ENCODE measurements at places on chromosomes 12 and 14.

DNA sequence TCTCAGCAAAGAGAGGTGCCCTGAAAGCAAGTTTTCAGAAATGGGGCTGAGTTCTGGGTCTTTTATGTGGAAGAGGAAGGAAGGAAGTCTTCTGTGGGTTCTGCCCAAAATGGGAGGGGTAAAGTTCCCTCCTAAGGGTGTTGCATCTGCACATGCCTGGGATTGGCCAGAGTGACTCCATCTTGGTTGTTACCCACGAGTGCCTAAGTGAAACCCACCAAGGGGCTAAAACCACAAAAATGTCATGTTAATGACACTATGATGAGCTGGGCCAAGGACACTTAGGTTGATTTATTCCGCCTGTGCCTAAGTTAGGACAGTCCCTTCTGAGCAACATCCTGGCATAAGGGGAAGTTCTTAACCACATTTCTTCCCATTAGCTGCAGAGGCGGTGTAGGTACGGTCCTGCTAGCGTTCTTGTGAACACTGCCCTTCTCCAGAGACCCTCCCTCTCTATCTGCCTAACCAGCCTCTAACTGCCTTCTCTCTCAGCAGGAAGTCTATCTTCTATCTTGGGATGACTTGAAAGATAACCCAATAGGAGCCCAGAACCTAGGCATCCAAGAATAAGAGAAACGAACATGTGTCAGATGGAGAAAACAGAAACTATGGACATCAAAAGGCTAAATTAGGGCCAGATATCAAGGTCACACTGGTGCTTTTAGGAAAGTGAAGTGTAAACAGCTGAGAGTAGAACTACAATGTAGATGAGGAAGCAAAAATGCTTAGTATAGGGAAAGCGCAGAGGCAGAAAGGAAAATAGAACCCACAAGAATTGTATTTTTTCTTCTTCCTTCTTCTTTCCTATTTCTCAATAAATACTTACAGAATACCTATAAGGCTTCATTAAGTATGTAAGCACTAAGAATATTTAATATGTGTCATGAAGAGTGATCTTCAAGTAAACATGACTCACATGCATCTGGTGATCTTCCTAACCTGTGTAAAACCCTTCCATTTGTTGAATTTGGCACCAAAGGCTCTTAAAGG is 104.2 kb upstream of the AMN1 start:
- H3K4me1 ChIP-seq, result no peaks in the 10 kb centered on the region
- H3K27ac ChIP-seq, result no peak overlapping the region
- no peak overlapping the region for H3K4me3 ChIP-seq
- no peaks in the 10 kb centered on the region for H3K27me3 ChIP-seq
- DNase-seq, result no peak

GRCh38 chr12:93638954-93639353 is 38.2 kb upstream of the CRADD start:
- H3K4me1 ChIP-seq, result no peaks in the 10 kb centered on the region
- H3K4me3 ChIP-seq, result no peak overlapping the region
- H3K27ac ChIP-seq, result no peak overlapping the region
- H3K27me3 ChIP-seq, result no peaks in the 10 kb centered on the region
- DNase-seq, result no peak
- H3K36me3 ChIP-seq, result no peaks in the 10 kb centered on the region

GRCh38 chr14:99573436-99574098 is 30.4 kb downstream of the CCDC85C start:
- H3K36me3 ChIP-seq, result no peaks in the 10 kb centered on the region
- DNase-seq, result no peak
- peak overlapping the region; percentile 57 for H3K27ac ChIP-seq
- peaks cover 44% of the 10 kb centered on the region for H3K4me1 ChIP-seq

DNA sequence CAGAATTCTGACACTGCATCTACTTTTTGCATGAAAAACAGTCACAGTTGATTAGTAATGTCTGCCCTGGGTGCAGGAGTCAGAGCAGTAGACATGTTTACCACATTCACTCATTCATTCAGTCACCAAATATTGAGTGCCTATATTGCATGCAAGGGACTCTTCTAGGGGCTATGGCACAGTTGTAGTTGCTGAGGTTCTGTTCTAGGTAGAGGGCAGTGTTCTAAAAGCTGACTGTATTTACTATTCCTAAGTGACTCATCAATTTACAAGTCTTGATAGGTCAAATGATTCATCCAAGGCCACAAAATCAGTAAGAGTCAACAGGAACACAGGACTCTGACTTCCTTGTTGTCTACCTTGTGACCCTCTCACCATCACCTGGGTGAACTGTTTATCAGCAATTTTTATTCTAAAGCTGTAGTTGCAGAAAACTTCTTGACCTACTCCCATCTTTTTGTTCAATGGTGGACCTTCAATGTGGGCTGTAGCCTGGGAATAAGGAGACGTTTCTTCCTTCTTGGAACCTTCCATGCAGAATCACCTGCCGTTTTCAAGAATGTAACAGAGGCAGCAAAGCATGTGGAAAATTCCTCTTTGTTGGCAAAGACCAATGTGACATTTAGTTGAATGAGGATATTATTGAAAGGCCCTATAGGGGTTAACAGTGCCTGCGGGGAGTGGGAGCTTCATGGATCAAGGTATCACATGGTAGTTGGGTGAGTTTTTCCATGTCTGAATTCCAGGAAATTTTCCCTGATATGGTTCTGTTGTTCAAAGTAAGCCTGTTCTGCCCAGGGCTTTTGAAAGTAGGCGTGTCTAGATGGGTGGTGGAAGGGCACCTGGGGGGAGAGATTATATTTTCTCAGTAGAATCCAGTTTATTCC is 223.2 kb downstream of the KTN1 start:
- peak overlapping the region; percentile 78 for H3K27ac ChIP-seq
- 0 out of 2 replicates have a peak overlapping the region, but pooled peaks have one; percentile 24 for H3K4me3 ChIP-seq
- H3K36me3 ChIP-seq, result no peaks in the 10 kb centered on the region
- H3K27me3 ChIP-seq, result no peaks in the 10 kb centered on the region

DNA sequence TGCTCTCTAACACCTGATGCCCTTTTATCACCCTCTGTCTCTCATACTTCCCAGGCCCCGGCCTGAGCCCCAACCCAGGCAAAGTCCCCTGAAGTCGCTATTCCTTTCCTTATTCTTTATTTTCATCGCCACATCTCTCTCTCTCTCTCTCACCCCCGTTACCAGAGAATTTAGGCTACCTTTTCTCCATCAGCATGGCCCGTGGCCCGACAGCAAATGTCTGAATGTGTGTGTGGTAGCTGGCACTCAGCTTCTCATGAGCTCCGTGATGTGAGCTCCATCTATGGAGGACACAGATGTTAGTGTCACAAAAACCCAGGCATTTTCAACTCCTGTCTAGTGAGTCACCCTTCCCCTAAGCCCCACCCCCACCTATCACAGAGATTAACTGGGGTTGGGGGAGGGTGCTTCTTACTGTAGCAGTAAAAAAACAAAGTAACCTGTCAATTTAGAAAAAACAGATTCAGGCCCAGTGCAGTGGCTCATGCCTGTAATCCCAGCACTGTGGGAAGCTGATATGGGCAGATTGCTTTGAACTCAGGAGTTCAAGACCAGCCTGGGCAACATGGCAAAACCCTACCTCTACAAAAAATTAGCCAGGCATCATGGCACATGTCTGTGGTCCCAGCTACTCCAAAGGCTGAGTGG is 53.8 kb downstream of the VCPKMT start:
- no peaks in the 10 kb centered on the region for H3K27me3 ChIP-seq
- peaks cover 56% of the 10 kb centered on the region for H3K4me1 ChIP-seq
- H3K27ac ChIP-seq, result peak overlapping the region; percentile 97
- DNase-seq, result peak; percentile 87
- H3K36me3 ChIP-seq, result no peaks in the 10 kb centered on the region
- peak overlapping the region; percentile 37 for H3K4me3 ChIP-seq

DNA sequence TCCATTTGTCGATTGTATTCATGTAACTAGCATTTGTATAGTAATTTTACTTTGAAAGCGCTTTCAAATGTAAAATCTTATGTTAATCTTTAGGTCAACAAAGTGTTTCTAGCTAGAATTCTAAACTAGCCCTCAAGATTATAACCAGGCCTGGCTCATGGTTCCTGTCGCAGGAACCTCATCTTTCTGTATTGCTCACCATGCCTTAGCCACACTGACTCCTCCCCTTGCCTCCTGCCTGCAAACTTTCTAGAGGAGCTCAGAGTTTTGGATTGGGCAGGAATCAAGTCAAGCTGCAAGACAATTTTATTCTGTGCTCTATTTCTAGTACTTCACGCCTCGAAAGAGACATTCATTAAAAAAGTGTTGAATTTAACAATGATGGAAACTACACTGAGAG is 99.8 kb downstream of the TGFB3 start:
- no peaks in the 10 kb centered on the region for H3K36me3 ChIP-seq
- DNase-seq, result no peak
- H3K4me3 ChIP-seq, result no peak overlapping the region
- H3K4me1 ChIP-seq, result peaks cover 47% of the 10 kb centered on the region

GRCh38 chr12:19120795-19121194 is 8.7 kb upstream of the PLEKHA5 start:
- no peaks in the 10 kb centered on the region for H3K27me3 ChIP-seq
- H3K4me1 ChIP-seq, result no peaks in the 10 kb centered on the region
- no peak overlapping the region for H3K27ac ChIP-seq
- no peak for DNase-seq
- no peak overlapping the region for H3K4me3 ChIP-seq
- H3K36me3 ChIP-seq, result no peaks in the 10 kb centered on the region

All from PC-9 (cell line).